Stimulated activated CD4-positive, alpha-beta T cell treated with anti-CD3 and anti-CD28 coated beads, TNF-alpha, amount 100 ng/mL, for 1 hour (primary cell): ENCODE measurements at places on chromosomes 3 and 15.

DNA sequence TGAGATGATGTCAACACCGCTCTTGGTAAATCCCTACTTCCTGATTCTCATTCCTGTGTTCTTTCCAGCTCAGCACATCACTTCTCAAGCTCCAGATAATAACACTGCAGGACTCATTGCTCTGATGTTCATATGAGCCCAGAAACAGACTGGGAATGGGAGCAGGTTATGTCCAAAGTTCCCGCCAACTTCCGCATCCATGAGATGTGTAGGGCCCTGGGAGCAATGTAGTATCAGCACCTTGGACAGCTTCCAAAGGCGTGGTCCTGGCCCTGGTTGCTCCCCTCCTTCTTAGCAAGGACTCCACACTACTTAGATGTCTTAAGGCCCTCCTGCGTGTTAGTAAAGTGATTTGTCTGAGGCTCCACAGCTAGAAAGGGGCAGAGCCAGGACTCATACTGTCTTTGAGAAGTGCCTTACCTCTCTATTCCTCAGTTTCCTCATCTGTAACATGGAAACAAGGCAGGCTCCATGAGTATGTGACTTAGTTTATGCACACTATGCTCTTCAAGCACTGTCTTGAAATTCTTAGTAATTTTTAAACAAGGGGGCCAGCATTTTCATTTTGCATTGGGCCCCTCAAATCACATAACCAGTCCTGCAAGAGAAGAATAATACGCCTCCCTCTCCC lies 27.9 kb upstream of the SLC6A1 start:
- no peak for DNase-seq

DNA sequence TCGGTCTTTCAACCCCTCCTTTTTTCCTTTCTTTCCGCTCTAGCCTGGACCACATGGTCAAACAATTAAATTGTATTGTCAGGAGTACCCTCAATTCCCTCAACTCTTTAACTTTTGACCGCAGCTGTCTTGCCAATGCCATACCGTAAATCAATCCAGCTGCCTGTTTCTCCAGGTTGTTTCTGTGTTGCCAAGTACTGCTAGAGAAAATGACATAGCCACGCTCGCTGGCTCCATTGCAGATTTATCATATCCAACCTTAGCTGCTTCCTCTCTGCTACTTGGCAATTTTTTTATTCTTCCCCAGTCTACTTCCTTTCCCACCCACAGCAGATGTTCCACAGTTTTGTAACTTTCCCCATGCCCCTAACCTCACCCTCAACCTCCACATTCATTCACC lies 60.0 kb downstream of the ZNF385D start:
- DNase-seq = no peak

GRCh38 chr3:25338158-25338725 lies 89.8 kb upstream of the RARB start:
- DNase-seq = no peak

DNA sequence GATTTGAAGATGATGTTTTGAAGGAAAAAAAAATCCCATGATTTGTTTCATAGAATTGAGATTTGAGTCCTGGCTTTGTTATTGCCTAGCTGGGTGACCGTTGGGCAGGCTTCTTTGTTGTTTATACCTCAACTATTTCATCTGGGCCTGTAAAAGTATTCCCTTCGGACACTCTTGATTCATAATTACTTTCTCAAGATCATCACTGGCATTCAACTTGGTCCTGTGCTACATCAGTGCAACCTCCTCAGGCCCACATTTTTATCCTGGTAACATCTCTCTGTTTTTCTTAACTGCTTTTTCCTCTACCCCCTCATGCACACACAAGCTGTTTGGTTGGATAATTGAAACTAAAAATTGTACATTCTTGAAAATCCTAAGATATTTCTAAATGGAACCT lies 67.5 kb upstream of the P3H2 start:
- DNase-seq = no peak

DNA sequence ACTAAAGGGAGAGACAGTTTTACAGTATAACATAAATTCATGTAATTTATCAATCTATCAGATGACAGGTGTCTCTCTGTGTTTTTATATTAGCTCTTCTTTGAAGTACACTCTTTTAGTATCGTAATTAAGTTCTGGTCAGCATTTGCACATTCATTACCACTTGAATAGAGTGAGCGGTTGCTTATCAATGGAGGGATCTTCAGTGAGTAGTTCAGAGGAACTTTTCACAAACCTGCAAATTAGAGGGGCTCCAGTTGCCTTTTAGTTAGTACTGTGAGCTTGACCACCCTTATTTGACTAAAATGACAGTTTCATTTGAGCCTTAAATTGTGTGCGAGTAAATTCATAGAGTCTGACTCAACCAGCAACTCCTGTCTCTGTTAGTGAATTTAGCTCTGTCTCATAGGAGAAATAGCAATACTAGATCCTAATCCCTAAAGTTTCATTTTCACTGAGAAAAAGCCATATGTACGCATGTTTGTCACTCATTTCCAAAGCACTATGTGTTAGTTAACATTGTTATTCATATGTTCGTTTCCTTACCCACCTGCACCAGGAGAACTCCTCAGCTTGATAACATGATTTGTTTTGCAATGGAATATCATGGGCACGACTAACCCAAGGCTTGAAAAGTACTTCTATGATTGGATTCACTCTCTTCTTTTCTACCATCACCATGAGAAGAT lies 57.5 kb upstream of the ZBED2 start:
- DNase-seq = no peak

DNA sequence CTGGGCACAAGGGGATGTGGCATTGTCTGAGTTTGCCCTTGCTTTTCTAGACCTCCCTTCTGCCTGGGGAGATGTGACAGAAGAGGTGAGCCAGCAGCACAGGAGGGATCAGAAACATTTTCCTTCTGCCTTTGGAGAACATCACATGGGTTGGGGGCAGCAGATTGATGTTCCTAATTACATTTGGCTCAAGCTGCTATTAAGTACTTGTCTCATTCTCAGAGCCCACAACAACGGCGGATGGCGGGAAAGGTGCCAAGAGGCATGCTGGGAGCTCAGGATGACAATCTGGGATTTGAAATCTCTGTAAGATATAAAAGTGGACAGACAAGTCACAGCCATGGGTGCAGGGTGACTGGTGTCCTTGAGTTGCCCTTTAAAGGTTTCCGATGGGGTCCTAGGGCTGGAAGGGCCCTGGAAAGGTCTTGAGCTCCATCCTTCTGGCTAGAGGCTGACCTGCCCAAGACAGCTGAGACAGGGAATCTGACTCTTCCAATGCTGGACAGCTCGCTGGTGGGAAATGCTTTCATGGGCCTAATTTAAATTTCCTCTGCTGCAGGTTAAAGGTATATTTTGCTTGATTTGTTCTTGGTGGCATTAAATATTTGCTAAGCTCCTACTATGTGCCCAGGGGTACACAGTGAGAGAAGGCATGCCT lies 2.4 kb upstream of the CORO2B start:
- no peak for DNase-seq

- no peak for DNase-seq
Observed at GRCh38 chr3:38118421-38119247, 18.3 kb downstream of the ACAA1 start.

DNA sequence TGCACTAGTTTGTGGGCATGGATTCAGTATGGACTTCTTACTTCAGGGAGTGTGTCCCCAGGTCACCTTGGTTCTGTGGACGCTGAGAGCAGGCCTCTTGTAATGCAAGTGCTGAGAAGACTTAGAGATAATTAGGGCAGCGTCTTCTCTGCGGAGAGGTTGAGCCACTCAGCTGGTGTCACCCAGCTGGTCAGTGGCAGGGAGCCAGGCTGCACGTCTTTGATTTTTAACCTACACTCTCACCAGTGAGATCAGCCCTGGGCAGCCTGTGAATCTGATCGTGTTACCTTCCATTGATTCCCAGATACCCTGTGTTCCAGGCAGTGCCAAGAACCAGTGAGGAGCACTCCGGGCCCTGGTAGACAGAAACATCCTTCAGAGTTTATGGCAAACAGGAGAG lies 92.6 kb downstream of the SLCO3A1 start:
- DNase-seq = no peak

DNA sequence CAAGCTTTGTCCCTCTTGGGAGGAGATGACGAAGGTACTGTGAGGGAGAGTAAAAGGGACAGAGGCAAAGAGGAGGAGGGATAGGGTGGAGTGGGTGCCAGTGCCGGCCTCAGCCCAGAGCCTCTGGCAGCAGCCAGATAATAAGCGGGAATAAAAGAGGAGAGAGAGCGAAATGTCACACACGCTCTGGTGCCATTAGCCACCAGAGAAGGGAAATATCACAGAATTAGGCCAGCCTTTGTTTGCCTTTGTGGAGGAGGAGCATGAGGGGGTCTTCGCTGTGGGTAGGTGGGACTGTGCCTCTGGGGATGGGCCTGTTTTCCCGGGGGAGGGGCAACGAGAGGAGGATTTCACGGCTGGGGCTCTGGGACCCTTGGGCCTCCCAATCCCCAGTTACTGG lies 67.8 kb downstream of the LINGO1 start:
- no peak for DNase-seq

DNA sequence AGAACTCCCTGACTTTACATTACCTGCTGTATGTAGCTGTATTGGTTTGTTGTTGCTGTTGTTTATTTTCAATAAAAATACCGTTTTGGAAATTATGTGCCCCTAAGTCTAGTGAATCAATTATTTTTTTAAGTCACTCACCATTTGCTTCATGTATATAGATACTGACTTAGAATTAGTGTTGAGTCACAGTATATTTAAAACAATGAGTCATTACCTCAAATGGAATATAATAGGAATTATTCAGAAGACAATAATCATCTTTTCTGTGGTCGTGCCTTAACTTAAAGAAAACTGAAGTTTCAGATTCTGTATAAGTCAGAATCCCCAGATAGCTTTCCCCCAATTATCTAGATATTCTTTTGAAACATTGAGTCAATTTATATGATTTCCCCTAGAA lies 21.0 kb upstream of the ALDH1A2 start:
- DNase-seq = no peak

DNA sequence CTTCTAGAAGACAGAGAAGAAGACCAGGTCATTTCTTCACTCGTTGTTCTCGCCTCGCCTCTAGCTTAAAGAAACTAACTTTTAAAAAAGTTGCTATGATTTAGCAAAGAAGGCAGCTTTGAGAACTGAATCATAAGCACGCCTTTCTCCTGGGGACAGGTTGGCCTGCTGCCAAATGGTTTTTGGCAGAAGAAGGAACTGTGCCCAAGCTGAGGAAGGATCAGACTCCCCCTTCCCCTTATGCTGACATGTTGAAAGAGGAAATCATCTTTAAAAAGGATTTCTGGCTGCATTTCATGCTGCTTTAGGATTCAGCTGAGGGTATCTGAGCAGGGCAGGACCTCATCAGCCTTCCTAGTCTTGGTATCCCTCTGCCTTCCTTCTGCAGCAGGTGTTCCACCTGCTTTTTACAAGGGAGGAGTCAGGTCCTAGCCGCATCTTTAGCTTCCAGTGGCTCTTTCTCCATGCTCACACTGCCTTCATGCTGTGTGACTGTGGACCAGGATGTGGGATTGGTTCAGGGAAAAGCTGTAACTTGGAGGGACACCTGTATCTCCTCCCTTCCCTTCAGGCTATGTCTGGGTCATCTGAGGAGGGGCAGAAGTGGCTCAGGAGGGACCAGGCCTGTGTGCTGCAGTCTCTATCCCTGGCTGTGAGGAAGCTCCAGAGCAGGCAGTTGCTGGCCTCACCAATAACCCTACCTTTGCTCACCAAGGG lies 34.1 kb upstream of the HACD2 start:
- DNase-seq = no peak

DNA sequence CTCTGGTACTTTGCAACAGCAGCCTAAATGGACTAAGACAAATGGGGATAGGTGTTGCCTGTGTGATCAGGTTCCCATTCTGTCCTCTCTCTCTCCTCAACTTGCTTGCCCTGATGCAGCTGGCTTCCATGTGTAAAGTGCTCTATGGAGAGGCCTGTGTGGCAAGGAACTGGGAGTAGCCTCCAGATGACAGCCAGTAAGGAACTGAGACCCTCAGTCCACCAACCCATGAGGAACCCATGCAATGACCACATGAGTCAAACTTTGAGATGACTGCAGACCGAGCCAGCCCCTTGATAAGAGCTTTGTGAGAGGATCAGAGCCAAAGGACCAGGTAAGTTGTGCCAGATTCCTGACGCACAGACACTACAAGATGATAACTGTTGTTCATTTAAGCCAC lies 74.6 kb upstream of the ADPGK start:
- no peak for DNase-seq

DNA sequence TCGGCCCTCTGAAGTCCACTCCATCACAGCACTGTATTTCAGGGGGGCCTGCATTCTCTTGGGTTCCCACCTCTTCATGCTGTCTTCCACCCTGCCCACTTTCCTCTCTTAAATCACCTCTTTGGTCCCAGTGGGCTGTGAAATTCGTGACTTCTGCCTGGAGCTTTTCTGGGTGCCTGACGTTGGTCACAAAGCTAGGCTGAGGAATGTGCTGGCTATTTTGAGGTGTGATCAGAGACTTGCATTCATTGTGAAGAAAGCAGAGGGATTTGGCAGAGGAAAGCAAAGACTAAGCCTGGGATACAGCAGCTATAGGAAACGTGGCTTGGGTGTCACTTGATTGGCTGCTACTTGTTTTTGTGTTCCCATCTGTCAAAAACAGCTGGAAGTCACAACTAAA lies 202.5 kb downstream of the SATB1 start:
- DNase-seq = no peak

GRCh38 chr3:4271834-4272233 lies 31.3 kb upstream of the SETMAR start:
- no peak for DNase-seq

- no peak for DNase-seq
Observed at GRCh38 chr15:59315914-59316451, 56.7 kb downstream of the MYO1E start.

DNA sequence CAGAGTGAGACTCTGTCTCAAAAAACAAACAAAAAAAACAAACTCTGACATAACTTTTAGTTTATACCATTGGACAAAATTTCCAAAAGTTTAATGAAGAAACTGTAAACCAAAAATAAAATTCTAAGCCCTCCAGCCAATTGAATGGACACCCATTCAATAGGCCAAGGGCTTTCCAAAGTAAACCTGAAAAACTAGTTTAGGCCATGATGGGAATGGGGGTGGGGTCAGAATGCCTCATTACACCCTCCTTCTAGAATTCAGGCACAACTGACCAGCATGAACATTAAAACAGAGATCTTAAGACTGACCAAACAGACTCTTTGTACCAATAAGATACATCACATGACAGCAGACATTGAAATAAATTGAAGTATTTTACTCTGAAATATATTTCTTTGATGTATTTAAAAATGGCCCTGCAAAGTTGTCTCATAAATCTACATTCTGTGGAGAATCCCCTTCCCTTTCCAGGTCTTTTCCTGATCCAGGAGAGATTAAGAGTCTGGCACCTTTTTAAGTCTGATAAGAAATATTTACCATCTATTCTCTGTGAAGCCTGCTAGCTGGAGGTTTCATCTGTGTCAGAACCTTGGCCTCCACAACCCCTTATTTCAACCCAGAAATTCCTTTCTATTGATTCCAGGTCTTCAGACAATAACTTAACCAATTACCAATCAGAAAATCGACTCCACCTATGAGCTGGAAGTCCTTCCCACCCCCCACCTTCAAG lies 15.7 kb downstream of the THOC7 start:
- DNase-seq = no peak

DNA sequence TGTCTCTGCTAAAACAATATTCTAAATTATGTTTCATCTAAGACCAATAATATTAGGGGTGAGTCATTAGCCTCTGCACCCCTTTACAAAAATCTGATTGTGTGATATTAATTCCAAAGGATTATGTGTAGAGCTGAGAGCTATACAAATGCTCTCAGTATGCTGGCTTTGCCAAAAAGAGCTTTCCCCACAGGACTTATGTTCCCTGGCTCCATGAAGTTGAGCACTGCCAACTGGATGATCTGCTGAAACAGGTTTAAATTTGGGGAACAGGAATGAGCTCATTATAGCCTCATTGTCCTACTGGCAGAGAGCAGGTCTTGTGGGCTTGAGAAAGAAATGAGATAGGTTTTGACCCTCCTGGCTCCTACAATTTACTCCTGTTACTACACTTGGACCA lies 347.8 kb upstream of the LMCD1 start:
- no peak for DNase-seq
